ENCODE measurements at places on chromosomes 4 and X. TPM values are rescaled to one million over a fixed set of nuclear protein-coding genes. Genes with fewer than 3 reads are reported as not detected.

Gene IL13RA2
- total RNA-seq: 3.5 TPM

Gene PPEF2
- not detected for total RNA-seq

Gene IGBP1
- 50.9 TPM for total RNA-seq

Gene CFAP299
- 0.87 TPM for total RNA-seq

- no peaks in the 10 kb centered on the region for H3K27me3 ChIP-seq
- H3K36me3 ChIP-seq: no peaks in the 10 kb centered on the region
- no peak overlapping the region for H3K4me3 ChIP-seq
- H3K27ac ChIP-seq: no peak overlapping the region
- H3K4me1 ChIP-seq: no peaks in the 10 kb centered on the region
Measured at GRCh38 chr4:175562111-175562510, 250.0 kb downstream of the GPM6A start.

- peaks cover 43% of the 10 kb centered on the region for H3K36me3 ChIP-seq
- H3K4me1 ChIP-seq: no peaks in the 10 kb centered on the region
- no peak overlapping the region for H3K4me3 ChIP-seq
- H3K27me3 ChIP-seq: no peaks in the 10 kb centered on the region
Measured at GRCh38 chr4:127708985-127709384, 21.2 kb upstream of the SLC25A31 start.

Data from tibial nerve (tissue), 4 donors.